NCI-H774 (cell line): ENCODE measurements at places on chromosomes 12 and 14.

- DNase-seq = no peak
These were observed 31.7 kb downstream of the TNFAIP2 start for GRCh38 chr14:103155010-103155409.

DNA sequence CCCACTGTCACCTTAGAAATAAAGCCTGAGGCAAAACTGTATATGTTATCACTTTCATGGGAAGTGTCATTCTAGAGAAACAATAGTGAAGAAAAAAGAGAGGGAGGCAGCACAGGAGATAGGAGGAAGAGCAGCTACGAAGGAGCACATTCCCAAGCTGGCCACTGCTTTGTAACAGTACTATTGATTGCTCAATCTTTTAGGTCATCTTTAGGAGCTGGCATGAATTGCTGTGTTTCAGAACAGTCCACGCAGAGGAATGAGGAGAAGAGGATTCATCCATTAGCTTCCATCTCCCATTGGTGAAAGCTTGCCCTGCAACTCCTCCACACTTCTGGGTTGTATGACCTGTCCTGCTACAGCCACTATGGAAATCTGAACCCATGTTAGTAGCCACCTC is 372.5 kb upstream of the DDHD1 start:
- DNase-seq = no peak

DNA sequence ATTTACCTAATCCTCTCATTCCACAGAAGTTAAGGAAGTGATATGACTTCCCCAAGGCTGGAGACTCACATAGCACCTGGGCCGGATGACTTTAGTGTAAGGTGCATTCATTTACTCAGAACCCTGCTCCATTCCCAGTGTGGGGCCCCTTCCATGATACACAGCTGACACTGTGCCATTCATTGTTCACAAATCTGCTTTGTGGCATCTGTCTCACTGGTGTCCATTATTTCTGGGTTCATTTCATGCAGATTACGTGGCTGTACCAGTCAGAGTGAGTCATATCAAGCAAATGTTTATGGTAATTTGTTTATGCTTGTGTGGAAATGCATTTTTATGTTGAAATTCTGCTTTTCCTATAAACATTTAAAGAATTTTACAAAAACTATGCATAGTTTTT is 5.2 kb downstream of the ANO4 start:
- no peak for DNase-seq

GRCh38 chr12:115942346-115942745 is 335.1 kb downstream of the MED13L start:
- DNase-seq = no peak

- no peak for DNase-seq
These were observed 974.7 kb downstream of the GALC start for GRCh38 chr14:87018294-87018693.

- no peak for DNase-seq
These were observed 5.1 kb downstream of the DPPA3 start for GRCh38 chr12:7716381-7716780.

DNA sequence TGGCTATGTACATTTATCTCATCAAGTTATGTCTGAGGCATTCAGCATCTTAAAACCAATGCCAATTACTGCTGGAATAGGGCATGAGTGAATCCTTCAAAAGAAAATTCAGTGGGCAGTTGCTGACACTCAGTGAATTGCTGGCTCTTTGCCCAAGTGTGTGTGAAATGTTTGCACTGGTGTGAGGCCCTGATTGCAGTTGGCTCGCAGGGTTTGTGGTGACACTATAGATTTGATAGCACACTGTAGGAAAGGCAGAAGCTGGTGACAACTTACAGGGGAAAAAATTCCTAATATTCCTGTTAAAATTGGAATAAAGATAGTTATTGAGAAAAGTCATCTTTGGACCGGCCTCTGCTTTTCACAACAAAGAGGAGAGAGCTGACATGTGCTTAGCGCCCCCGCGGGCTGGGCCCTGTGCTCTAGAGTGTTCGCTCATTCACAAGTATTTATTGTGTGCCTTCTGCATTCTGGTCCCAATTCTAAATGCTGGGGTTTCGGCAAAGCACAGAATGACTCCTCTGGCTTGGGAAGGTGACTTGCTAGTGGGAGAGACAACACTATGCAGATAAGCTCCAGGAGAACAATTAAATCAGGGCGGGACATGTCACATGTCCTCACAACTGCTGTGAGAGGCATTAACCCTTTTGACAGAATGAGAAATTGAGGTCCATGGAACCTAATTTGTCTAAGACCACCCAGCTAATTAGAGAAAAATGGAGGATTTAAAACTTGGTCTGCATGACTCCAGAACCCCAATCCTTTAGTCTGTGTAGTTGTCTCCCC is 418.7 kb downstream of the NPAS3 start:
- DNase-seq = peak; percentile 35

DNA sequence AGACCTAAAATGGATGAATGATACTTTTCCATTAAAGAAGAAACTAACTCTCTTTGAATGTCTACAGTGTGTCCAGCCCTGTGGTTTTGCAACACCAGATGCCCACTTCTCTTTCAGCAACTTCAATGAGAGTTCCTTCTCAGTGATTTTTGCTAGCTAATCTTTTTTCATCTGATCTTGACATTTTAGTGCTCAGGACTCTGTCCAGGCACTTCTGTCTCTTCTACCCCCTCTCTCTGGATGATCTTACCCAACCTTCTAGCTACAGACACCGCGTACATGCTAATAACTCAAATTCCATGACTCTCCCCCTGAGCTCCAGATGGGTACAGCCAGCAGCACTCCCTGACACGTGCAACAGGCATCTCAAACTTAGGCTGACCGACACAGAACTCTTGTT is 161.1 kb upstream of the FOXN3 start:
- DNase-seq = no peak

- DNase-seq = no peak
These were observed 98.2 kb downstream of the SSPN start for GRCh38 chr12:26293612-26294011.

- DNase-seq = no peak
These were observed 83.4 kb downstream of the ADCK1 start for GRCh38 chr14:77883131-77883846.

GRCh38 chr14:61033054-61033453 is 52.0 kb downstream of the SLC38A6 start:
- DNase-seq = no peak

GRCh38 chr12:50032854-50033581 is 7.7 kb upstream of the RACGAP1 start:
- DNase-seq = no peak

- DNase-seq = no peak
These were observed 111.9 kb downstream of the LRRK2 start for GRCh38 chr12:40336573-40337199.

GRCh38 chr12:114963846-114964245 is 279.9 kb upstream of the TBX3 start:
- DNase-seq = no peak

- no peak for DNase-seq
These were observed 17.8 kb downstream of the CCDC85C start for GRCh38 chr14:99586054-99586760.
